ENCODE measurements at places on chromosomes 3 and 15.
A peak's percentile ranks its signal among the peaks of the same experiment; 100 is the strongest.

GRCh38 chr3:85875589-85875988 lies 916.8 kb downstream of the CADM2 start:
- DNase-seq, result no peak

DNA sequence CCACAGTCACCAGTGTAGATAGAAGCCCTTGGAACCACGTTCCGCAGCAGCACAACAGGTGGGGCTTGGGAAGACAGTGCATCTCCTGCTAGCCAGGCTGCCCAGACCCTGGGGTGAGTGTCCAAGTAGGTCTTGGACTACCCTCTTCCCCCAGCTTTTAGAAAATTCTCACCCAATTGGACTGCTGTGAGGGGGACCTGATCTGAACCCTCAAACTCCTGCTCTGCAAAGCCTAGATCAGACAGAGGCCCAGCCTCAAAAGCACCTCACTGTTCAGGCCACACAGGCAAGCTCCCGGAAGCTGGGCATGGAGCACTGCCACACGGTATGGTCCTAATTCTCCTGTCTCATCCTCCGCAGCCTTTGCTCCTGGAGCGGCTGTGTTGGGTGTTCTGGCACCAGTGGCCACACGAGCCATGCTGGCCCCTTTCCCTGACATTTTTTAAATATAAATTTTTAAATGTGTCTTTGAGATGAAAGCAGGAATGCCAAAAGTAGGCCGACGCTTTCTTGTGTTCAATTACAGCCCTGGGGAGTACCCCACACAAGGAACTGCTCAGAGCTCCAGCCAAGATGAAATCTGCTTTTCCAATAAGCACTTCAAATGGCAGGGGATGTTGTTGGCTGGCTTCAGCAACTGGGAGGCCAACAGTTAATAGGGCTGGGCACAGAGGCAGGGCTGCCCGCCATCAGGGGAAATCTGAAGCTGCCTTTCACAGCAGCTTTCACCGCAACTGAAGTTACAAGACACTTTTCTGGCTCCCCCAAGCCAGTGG lies 40.9 kb downstream of the CPN2 start:
- no peak for DNase-seq

DNA sequence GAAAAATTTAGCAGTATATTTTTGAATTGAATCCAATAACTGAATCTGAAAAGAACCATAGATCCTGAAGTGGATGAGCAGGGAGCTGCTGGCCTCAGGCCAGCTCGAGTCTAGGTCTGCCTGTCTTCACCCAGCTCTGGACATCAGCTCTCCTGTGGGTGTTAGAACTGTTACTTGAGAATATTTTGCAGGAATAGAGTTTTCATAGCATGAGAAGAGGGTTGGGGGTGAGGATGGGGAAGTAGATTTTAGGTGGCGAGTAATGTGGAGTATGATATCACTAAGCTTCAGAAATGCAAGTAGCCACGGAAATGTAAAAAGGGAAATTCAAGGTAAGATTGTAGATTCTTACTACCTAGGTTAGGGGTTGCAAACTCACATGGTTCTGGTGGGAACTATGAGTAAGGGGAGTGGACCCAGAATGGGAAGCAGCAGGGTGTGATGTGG lies 6.2 kb downstream of the RAB8B start:
- DNase-seq, result no peak

DNA sequence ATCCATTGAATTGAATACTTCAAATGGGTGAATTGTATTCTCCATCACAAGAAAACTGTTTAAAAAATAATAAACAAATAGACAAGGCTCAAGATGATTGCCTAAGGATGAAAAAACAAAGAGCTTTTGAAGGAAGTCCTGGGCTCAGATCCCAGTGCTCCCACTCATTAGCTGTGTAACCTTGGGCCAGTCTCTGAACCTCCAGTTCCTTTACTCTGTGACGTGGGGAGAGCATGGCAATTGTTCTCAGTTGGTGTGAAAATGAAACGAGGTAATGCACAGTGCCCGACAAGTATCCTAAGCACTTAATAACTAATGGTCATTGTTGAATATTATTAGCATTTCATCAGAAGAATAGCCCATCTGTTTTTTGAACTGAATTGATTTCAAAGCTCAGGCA lies 40.7 kb downstream of the TNIK start:
- no peak for DNase-seq

DNA sequence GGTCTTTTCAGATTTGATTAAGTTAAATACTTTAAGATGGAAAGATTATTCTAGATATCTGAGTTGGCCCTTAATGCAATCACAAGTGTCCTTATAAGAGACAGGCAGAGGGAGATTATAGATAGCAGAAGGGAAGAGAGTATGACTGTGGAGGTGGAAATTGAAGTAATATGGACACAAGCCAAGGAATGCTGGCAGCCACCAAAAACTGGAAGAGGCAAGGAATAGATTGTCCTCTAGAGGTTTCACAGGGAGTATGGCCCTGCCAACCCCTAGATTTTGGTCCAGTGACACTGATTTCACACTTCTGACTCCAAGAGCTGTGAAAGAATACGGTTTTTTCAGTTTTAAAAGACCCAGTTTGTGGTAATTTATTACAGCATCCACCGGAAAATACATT lies 1498.7 kb upstream of the CADM2 start:
- DNase-seq, result no peak

- no peak for DNase-seq
Observed at GRCh38 chr15:82543160-82543559, 2.9 kb upstream of the RPS17 start.

DNA sequence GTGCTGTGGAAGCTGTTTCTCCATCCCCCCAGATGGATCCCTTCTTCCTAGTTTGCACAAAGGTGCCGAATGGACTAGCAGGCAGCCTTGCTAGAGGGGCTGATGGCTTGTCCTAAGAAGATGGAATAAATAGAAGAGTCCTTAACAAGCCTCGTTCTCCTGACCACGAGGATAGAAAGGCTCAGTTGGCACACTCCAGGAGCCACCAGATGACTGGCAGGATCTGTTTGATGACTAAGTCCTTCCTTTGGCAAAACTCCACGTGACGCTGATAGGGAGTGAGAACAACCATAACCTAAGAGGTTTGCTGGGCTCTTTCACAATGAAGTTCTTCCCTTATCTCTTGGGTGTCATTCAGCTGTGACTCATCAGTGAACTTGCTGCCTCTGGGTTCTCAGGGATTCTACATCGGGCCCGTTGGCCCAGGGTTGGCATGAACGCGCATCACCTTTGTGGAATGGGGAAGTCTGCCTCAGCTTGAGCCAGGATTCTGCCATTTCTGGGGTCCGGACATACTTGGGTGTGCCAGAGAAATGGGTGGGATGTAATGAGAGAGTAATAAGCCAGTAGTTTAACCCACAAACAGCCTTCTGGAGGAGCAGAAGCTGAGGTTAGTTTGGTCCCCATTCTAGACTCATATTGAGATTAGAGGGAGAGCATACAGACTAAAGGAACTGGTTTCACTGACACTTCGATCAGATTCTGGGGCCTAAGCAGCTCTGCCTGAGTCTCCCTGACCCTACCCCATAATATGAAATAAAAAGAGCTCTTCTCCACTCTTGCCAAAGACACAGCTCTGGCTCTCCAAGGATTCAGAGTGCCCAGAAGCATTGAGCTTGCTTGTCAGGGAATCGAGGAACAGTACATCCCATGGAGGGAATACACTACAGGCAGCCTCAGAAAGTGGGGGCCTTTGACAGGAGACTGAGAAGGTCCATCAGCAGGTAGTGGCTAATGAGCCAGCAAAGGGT lies 2.0 kb upstream of the MELTF start:
- peak; percentile 83 for DNase-seq

DNA sequence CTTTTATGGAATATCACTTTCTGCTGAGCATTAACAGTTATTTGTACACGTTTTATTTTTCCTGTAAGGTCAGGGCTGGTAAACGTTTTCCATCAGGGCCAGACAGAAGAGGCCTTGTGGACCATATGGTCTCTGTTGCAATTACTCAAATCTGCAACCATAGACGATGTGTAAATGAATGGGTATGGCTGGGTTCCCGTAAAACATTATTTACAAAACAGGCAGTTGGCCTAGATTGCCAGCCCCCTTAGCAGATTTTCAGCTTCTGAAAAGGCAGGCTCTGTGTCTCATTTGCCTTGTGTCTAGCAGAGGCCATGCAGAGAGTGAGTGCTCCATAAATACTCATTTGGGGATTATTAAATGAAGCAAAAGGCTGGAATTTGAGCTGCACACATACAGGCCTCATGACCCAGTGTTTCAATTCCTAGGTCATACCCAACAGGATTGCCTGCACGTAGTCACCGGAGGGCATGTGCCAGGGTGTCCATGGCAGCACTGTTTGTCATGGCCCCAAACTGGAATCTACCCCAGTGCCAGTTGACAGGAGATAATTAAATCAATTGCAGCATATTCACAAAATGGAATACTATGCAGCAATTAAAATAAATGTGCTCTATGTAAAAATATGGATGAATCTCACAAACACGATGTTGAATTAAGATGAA lies 51.3 kb downstream of the GPD1L start:
- DNase-seq, result no peak

DNA sequence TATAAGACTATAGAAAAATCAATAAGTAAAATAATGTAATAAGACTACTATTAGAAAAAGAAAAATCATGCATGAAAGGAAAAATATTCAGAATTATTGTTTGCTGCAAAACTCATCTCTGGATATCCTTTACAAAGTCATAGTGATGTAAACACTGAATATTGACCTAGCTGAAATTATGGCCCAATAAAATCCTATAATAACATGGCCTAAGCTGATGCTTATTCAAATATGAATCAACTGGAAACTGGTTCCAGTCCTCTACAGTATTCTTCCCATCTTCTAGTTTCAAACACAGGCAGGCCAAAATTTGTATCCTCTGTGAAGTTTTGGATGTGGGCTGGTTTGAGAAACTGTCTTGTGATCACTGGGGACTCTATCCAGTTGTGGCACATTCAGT lies 134.5 kb downstream of the CNTN3 start:
- DNase-seq, result no peak

DNA sequence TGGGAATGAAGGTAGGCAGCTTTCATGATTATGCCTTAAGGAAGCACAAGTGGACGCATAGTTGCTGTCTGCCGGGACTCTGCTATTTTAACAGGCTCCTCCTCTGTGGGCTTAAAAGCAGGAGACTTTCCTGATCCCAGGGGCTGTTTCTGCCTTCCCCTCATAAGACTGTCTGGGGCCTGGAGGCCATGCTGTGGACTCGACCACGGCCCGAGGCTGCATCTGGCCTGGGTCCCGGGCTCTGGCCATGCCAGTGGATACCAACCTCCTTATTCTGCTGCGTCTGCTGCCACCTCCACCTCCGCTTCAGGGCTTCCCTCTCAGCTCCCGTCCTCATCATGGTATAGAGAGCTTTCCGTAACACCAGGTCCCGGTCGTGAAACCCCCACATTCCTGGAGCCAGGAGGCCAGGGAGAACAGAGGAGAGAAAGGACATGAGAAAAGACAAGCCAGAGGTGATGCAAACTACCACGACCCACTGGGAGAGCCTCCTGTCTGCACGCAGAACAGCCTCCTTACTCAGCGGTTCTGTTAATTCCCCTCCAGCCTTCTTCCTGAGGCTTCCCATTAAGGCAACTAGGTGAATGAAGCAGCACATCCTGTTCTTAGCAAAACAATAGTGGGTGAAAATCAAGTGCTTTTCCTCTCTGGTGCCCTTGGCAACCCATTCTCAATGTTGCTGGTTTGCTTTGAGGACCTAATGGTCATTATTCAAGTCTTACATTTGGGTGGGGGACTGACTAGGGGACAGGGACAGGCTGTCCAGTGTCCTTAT lies 200.5 kb downstream of the KLF13 start:
- no peak for DNase-seq

- DNase-seq, result no peak
Observed at GRCh38 chr3:113177526-113177925, 33.8 kb upstream of the BOC start.

- DNase-seq, result no peak
Observed at GRCh38 chr3:126160243-126161210, 19.9 kb downstream of the ALDH1L1 start.

GRCh38 chr15:69194854-69195253 lies 34.4 kb downstream of the GLCE start:
- DNase-seq, result no peak

- no peak for DNase-seq
Observed at GRCh38 chr15:101104141-101104540, 147.7 kb downstream of the CHSY1 start.
